ENCODE measurements at places on chromosomes 2 and 18. TPM values are rescaled to one million over a fixed set of nuclear protein-coding genes. Genes with fewer than 3 reads are reported as not detected.

The PLA2R1 gene
- 4.5 TPM for polyA plus RNA-seq

The CAPN14 gene
- polyA plus RNA-seq, result 0.12 TPM

GRCh38 chr2:73516033-73516432 lies 126.2 kb downstream of the NAT8 start:
- peak; percentile 59 for DNase-seq

The COL4A3 gene
- polyA plus RNA-seq, result 0.12 TPM

GRCh38 chr2:219218217-219218731 lies 484 bp downstream of the ABCB6 start:
- DNase-seq, result peak; percentile 55

GRCh38 chr2:61634512-61634911 lies 96.4 kb upstream of the XPO1 start:
- DNase-seq, result no peak

DNA sequence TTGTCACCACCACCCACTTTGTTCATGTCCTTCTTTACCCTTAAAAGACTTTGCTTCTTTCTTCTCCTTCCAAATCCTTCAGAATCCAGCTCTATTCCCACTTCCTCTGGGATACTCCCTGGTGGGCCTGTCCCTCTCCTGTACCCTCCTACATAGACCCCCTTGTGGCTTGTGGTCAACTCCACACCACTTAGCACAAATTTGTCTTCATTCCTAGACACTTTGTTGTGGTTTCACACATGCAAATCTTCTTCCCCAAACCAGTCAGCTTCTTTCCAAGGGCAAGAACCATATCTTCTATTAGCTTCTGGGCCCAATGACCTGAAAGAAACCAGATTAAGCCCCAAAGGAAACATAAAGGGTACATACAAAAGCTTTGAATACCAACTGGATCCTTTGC lies 342.4 kb downstream of the TNS1 start:
- no peak for DNase-seq

The UGT1A3 gene
- 0.58 TPM for polyA plus RNA-seq

The ACADL gene
- 0.08 TPM for polyA plus RNA-seq

- no peak for DNase-seq
These were observed 591.3 kb upstream of the ZNF804A start for GRCh38 chr2:184006998-184007397.

DNA sequence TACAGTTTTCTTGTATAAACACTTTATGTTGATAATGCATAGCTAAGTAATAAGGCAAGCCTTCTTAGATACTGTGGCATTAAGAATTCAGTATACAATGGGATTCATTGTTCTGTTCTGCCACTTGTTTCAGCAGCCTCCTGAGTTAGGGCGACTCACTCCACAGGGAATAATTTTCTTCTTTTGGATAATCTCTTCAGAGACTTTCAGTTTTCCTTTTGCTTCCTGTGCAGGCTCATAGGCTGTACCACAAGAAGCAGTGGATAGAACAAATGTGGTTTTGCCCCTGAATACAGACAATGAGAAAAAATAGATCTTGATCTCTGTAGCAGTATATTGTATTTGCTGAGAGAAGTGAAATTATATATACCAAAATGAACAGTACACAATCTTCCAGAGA lies 298.0 kb downstream of the ZNF407 start:
- peak; percentile 27 for DNase-seq

The PRR30 gene
- polyA plus RNA-seq, result not detected

GRCh38 chr2:51812138-51812866 lies 780.4 kb upstream of the NRXN1 start:
- DNase-seq, result peak; percentile 28

- DNase-seq, result no peak
These were observed 166.4 kb upstream of the MSH6 start for GRCh38 chr2:47616506-47616905.

The IL37 gene
- polyA plus RNA-seq, result 0.43 TPM

The B3GNT7 gene
- 0.07 TPM for polyA plus RNA-seq

All from foreskin keratinocyte (primary cell).